RPMI7951 (cell line): ENCODE measurements at places on chromosomes 13 and 19. TPM values are rescaled to one million over a fixed set of nuclear protein-coding genes. Genes with fewer than 3 reads are reported as not detected.
A peak's percentile ranks its signal among the peaks of the same experiment; 100 is the strongest.

GRCh38 chr19:12983542-12984142 is 11.6 kb upstream of the NFIX start:
- DNase-seq: peak; percentile 75

GRCh38 chr13:50077431-50077830 is 62.2 kb downstream of the KCNRG start:
- no peak for DNase-seq

Gene LGALS4
- not detected in 2 replicates for total RNA-seq

- no peak for DNase-seq
These were observed 66.7 kb upstream of the PRR20A start for GRCh38 chr13:57073983-57074382.

DNA sequence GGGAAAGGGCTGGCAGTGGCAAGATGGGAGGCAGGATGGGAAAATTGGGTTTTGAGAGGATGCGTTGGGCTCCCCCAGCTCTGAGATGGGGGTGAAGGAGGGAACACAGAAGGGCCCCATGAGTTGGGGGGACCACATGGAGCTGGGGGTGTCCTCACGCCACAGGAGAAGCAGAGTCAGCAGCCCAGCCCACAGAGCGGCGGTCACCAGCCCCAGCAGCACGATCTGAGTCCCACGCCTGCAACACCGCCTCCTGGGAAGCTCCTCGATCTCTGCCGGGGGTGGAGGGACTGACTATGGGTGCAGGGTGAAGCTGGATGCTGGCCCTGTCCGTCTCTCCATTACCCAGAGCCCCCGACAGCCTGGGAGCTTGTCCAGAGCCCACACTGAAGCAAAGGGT is 3.3 kb downstream of the FCER2 start:
- no peak for DNase-seq

Gene GPR12
- not detected in 2 replicates for total RNA-seq

DNA sequence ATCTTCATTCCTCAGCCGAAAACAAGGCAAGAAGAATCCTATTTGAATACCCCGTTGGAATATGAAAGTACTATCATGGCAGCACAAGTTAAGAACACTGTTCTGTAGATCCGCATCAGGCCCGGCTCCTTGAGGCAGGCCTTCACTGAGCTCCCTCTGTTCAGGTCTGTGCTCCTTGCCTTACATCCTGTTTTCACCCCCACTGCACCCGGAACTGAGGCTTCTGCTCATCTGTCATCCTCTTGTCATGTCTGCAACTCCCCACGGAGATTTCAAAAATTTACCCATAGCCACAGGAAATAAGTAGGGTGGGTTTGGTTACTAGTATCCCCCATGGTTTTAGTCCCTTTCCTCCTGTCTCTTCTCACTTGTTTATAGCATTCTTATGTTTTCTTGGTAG is 861.9 kb downstream of the GPC5 start:
- DNase-seq: no peak

Gene KMT2B
- 6.8 and 7.4 TPM in 2 replicates for total RNA-seq

DNA sequence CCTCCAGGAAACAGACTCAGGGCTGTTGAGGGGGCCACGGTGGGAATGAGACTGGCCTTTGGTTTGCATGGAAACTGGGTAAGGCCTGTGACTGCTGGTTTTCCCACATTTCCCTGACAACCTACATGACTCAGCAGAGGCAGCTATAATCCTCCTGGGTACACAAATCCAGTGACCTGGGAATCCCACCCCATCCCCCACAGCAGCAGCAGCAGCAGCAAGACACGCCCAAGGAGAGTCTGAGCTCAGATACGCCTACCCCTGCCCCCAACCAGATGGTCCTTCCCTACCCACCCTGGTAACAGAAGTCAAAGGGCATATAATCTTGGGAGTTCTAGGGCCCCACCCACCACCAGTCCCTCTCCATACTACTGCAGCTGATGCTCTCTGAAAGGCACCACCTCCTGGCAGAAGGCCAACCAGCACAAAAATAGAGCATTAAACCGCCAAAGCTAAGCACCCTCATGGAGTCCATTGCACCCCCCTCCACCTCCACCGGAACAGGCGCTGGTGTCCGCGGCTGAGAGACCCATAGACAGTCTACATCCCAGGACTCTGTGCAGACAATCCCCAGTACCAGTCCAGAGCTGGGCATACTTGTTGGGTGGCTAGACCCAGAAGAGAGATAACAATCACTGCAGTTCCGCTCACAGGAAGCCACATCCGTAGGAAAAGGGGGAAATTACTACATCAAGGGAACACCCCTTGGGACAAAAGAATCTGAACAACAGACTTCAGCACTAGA is 237.2 kb upstream of the SPRY2 start:
- no peak for DNase-seq

Gene MAST1
- 0.10 and 1.6 TPM in 2 replicates for total RNA-seq

DNA sequence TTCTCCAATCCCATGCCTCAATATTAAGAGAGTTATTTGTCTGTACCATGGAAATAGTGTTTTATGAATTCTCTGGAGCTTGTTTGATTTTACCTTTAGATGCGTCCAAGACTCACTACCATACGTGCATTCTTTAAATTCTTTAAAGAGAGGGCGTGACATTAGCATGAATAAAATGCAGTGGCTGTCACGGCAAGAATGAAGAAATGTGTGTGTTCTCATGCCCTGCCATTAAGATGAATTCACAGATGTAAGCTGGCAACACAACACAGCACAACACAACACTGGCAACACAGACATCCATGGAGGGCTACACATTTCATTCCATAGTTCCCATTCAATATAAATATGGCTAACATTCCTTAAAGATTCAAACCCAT is 213.4 kb downstream of the ENOX1 start:
- DNase-seq: peak; percentile 65

- no peak for DNase-seq
These were observed 108.1 kb downstream of the FGF14 start for GRCh38 chr13:102293723-102294122.

DNA sequence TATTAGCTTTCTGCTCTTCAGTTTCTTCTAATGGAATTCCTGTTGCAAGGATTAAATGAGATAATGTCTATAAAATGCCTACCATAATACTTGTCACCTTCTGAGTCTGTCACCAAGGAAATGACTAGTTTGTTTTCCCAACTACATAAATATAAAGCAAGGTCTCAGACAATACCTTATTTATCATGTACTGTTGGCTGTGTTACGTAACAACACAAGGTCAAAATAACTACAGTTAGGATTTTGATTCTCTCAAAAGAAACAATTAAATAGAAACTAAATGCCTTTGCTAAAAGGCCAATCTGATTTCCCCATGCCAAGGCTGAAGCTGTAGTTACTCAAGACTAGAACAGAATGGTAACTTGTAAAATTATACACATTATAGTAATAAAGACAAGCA is 134.5 kb downstream of the PCDH9 start:
- no peak for DNase-seq

DNA sequence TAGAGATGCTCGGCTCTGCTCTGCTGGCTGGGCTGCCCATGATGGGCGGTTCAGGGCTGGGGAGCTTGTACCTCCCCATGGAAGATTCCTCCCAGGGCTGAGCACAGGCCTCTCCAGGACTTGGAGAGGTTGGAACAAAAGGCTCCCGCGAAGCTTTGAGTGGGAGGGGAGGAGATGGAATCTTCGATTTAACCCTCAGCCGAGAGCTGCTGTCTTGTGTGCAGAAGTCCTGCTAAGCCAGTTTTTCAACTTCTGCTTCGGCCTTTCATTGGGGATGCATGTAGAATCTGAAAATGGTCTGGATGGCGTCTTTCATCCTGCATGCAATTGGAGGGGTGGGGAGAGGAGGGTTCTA is 163.3 kb downstream of the KDM4B start:
- no peak for DNase-seq

DNA sequence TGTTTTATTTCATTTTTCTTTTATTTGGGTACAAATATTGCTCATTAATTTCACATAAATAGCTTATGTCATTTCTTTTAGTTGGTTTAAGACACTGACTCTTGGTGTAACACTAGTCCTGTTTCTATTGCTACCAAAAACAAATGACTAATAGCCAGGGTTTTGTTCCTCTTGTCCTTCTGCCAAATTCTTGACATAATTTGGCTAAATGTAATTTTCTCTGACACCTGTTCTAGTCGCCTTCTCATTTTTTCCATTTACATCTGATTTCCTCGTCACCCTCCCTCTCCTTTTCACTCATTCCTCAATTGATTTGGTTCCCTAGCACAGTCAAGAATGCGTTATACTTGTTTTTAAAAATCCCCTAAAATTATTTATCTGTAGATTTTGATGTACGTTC is 1718.7 kb downstream of the EFNB2 start:
- DNase-seq: no peak

Gene ZSCAN22
- 2.9 and 4.1 TPM in 2 replicates for total RNA-seq

GRCh38 chr13:98595134-98595533 is 18.2 kb upstream of the STK24 start:
- DNase-seq: no peak
